ENCODE measurements at places on chromosomes 16 and 17. TPM values are rescaled to one million over a fixed set of nuclear protein-coding genes. Genes with fewer than 3 reads are reported as not detected.

Gene SRSF2
- 65.2 TPM for total RNA-seq

Gene SOST
- not detected for total RNA-seq

Gene SLX1B
- total RNA-seq: 8.1 TPM

Gene OTOP2
- total RNA-seq: not detected

Gene NOG
- 0.17 TPM for total RNA-seq

DNA sequence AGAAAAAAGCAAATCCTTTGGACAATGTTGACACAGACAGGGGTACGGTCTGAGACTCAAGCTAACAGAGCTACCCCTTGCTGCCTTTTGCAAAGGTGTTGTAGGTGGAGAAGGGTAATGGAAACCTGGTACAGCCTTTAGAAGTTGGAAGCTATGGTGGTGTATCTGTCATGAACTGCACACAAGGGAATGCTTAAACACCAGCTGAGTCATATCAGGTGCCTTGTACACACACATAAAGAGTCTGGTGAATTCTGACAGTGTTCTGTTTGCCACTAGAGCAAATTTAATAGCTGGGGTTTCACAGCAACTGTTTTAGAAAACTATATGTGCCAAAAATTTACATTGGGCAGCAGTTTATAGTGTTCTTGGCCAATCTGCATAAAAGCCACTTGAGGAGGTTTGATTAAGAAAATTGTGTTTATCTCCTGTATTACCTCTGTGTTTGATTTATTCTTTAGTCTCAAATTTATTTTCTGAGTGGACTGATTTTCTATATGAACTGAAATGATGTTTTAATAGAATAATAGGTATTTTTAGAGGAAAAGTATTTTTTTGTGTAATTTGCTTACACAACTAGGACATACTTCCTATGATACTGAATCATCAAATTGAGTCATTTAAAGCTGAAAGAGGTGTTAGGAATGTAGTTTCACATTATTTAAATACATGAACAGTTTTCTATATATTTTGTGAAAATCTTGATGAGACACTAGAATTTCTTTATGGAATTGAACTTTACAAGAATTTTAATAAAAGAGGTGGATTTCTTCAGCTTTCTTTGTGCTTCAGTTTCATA lies 136.9 kb downstream of the MAP2K6 start:
- DNase-seq: no peak
- no peak overlapping the region for H3K4me3 ChIP-seq
- H3K4me1 ChIP-seq: no peaks in the 10 kb centered on the region

DNA sequence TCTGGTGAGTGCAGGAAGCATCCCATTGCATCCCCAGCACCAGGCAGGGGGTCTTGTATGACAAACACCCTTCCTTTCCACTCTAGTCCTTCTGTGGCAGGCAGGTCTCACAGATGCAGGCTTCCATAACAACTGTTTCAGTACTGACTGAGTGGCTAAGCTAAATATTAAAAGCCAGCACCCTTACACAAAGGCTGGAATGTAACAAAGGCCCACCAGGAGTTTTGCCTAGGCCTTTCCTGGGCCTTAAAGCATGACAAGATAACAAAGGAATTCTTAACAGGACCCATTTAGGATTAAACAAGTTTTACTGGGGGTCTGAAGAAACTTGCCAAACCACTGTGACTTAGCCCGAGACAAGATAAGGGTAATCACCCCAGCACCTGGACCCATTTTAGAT lies 228.9 kb upstream of the RPL38 start:
- H3K36me3 ChIP-seq: no peaks in the 10 kb centered on the region
- no peak for DNase-seq
- no peaks in the 10 kb centered on the region for H3K4me1 ChIP-seq
- no peak overlapping the region for H3K4me3 ChIP-seq
- no peaks in the 10 kb centered on the region for H3K27me3 ChIP-seq

GRCh38 chr16:56463153-56463552 lies 11.8 kb downstream of the OGFOD1 start:
- no peak overlapping the region for H3K27ac ChIP-seq
- H3K4me1 ChIP-seq: peaks cover 4% of the 10 kb centered on the region
- no peaks in the 10 kb centered on the region for H3K27me3 ChIP-seq
- DNase-seq: no peak

DNA sequence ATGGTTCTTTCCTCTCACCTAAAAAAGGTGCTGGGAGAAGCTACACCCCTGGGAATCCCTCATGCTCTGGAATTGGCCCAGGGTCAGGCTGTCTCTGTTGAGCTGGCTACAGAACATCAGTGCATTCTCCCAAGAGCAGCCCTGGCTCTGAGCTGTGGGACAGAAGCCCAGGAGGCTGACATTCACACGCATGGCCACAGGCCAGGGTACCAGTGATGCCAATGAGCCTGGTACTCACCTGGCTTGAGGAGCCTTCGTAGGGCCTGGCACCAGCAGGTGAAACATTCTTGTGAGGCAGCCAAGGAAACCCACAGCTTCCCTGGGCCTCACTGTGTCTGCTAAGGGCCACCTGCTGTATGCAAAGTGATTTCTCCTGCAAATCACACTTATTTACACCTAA lies 121.7 kb upstream of the CCL2 start:
- no peak overlapping the region for H3K4me3 ChIP-seq
- no peak overlapping the region for H3K27ac ChIP-seq
- H3K36me3 ChIP-seq: no peaks in the 10 kb centered on the region
- no peaks in the 10 kb centered on the region for H3K4me1 ChIP-seq
- H3K27me3 ChIP-seq: no peaks in the 10 kb centered on the region

DNA sequence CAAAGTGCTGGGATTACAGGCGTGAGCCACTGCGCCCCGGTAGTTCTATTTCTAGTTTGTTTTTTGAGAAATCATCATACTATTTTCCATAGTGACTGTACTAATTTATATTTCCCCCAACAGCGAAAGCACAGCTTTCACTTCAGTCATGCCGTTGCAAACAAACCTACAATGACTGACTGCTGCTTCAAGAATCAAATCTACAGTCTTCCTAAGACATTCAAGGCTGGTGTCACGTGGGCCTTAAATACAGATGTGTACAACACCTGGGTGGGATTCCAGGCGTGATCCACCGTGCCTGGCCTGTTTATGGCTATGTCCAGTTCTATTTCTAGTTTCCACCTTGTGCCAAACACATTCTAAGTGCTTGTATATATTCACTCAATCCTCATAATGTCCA lies 72.0 kb downstream of the ABCC6 start:
- no peaks in the 10 kb centered on the region for H3K36me3 ChIP-seq
- peaks cover 13% of the 10 kb centered on the region for H3K4me1 ChIP-seq
- no peak overlapping the region for H3K4me3 ChIP-seq
- no peak for DNase-seq

All from pancreas (tissue), 10 donors.